Astrocyte of the spinal cord (primary cell): ENCODE measurements at places on chromosomes 5 and 9.

DNA sequence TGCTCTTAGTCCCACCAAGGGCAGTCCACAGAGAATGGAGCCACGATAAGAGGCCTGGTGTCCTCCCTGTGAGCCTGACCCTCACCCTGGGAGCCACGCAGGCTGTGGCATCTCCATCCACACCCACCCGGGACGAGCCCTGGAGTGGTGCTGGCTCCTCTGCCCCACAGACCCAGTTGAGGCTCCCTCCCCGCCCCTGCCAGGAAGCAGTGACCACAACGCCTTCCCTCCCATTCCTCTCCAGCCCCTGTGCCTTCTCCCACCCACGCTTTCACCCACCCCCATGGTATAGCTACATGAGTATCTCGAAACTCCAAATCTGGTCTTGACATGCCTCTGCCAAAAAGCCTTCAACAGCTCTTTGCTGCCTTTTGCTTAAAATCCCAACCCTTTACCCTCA lies 57.9 kb downstream of the SEMA4D start:
- DNase-seq = no peak

GRCh38 chr5:68070591-68071281 lies 144.8 kb upstream of the PIK3R1 start:
- DNase-seq = no peak

DNA sequence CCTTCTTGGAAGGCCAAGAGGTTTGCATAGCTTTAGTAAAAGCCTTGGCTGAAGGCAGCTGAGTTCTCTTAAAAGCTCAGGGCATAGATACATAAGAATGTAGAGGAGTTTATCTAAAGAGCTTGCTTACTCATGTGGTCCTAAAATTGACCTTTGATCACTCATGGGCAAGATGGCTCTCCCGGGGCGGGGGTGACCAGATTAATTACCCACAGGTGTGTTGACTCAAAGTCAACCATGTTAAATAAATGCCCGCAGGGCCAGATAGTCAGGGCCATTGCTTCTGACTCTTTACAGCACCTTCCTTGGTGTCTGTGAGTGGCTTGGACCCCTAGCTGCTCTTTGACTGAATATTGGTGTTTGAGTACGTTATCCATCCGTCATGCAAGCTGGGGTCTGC lies 33.1 kb upstream of the GHR start:
- DNase-seq = no peak

DNA sequence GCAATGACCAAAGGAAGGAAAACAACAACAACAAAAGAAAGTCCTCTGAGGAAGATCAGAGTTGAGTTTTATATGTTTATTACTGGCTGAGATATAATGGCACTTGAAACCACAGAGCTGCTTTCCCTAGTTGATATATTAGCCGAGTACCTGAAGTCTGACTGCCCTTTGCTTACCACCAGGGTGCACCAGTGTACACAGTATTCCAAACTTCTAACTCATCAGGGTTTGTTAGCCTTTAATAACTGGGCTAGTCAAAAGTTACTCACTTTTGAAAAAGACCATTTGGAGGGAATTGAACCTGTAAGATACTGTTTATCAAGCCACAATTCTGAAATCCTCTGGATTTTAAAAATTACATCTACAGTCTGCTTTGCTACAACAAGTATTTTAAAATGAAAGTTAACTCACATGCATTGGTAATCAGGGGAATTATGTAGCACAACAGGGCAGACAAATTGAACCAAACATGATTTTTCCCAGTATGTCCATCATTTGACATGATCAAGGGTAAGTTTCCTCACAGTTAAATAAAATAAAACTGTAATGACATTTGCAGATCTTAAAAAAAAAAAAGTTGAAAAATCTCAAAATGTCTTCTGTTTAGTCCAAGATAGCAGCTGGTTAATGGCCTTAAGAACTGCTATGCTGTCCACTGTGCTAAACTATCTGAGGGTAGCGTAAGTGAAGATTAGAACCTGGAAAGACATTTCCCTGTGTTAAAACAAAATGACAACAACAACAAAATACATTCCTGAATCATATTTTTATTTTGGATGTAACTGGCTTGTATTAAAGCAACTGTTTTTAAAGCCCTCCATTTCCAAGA lies 57.3 kb upstream of the C6 start:
- DNase-seq = peak; percentile 70

DNA sequence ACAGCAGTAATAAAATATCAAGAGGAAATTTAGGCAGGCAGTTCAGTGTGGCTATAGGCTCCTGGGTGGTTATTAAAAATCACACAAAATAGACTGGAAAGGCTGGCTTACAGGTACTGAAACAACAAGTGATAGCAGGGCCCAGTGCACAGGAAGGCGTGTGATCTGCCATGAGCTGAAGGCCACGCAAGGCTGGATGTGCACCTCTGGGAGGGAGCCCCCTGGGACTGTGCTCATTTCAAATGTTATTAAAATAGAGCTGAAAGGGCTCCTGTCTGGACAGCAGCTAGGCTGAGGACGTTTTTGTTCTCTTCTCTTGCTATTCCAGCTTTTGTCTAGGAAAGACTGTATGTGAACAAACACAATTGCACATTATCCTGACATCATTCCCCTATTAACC lies 324.3 kb upstream of the RFX3 start:
- no peak for DNase-seq

- peak; percentile 29 for DNase-seq
Measured at GRCh38 chr9:124040186-124040931, 28.8 kb downstream of the LHX2 start.

DNA sequence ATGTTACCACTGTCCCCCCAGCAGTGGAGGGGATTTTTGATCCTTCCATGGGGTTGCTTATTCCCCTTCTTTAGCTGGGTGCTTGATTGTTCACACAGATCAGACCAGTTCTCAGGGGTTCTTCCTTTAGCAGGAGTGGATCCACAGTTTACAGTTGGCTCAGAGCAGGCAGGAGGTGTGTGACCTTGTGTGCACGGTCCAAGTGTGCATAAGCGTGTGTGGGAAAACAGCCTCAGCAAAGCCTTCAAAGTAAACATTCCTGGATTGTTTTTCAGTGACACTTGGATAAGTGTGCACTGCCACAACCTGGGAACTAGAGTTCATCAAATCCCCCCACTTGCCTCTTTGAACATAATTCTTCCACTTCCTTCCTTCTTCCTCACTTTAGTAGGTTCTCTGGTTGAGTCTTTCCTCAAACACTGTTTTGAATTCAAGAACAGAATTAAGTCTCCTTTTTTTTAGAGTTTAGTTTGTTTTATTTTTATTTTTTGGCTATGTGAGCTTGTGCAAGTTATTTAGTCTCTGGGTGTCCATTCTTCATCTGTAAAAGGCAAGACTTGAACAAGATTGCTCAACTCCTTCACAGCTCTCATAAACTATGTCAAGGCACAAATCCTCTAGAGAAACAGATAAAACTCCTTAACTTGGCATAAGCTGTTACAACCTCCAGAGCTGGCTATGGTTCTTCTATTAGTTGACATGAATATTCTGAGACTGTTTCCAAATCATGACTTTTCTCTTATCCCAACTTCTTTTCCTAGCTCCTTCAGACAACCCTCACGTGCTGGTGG lies 78.0 kb downstream of the OSMR start:
- DNase-seq = no peak

- peak; percentile 7 for DNase-seq
Measured at GRCh38 chr5:88119535-88120125, 149.0 kb downstream of the TMEM161B start.

DNA sequence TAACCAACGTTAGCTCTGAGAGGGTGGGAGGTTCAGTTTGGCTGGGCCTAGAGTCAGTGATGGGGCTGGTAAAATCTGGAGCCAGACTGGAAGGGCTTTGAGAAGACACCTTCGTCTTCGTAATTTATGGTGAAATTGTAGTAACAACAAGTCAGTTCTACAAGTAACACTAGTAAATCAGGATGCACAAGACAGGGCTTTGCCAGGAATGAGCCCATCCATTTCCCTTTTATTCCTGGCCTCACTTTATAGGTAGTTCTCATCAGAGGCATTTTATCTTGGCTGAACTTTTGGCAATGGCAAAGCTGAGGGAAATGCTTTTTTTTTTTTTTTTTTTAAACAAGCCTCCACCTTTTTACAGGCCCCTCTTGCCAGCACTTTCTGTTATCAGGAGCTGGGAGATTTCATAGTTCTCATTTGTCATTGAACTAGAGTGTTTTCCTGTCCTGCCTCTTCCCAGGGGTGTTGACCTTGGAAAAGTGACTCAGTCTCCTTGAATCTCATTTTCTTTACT lies 110.5 kb upstream of the KLF4 start:
- DNase-seq = no peak

- peak; percentile 48 for DNase-seq
Measured at GRCh38 chr5:100311806-100312205, 223.4 kb upstream of the FAM174A start.

DNA sequence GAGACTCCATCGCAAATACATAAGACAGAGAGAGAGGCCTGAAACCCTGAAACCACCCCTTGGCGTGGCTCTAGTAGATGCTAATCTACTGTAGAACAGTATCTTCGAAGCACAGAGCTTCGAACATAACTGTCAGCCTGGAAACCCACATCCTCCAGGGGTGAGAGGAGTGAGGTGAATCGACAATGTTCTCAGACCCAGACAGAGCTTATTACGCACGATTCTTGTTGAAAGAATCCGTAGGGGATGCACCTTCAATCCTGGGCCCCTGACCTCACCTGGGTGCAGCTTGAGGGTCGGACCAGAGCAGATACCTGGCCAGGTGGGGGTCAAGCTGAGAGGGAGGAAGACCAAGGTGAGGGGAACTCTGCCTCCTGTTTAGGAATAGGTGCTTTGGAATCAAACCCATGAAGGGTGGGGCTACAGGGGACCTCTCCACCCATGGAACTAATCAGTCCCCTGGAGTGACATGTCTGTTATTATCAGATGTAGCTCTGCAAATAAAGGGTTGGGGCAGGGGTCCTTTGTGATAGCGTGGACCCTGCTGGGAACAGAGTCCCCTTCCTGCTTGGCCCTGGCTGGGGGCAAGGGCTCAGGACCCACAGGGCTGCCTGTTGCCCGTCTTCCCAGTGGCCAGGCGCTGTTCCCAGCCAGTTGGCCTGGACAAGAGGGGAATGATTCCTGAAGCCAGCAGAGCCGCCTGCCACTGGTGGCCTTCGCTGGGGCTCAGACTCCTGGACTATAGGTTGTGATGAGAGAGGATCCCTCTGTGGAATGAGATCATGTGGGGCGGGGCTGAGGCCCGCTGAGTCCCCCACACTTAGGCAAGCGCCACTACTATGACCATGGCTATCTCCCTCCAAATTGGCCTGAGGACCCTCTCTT lies 41.2 kb downstream of the DBH start:
- no peak for DNase-seq

DNA sequence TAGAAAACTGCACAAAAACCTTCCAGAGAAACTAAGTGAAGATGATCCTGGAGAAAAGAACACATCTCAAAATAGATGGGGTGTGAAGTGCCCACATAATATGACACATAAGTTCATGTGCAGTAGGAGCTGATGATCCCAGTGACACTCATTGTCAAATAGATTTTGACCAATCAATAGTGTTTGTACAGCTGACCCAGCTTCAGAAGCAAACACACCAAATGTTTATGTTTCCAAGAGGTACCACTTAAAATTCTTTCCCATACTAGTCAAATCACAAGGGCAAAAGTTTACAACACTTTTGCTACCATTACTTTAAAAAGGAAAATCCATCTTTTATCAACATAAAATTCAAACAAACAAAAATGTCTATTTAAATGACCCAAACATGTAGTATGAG lies 175.0 kb downstream of the MLLT3 start:
- no peak for DNase-seq

GRCh38 chr5:150358261-150359095 lies 981 bp downstream of the TCOF1 start:
- DNase-seq = peak; percentile 8

GRCh38 chr5:54756796-54757402 lies 228.5 kb downstream of the ESM1 start:
- DNase-seq = no peak

DNA sequence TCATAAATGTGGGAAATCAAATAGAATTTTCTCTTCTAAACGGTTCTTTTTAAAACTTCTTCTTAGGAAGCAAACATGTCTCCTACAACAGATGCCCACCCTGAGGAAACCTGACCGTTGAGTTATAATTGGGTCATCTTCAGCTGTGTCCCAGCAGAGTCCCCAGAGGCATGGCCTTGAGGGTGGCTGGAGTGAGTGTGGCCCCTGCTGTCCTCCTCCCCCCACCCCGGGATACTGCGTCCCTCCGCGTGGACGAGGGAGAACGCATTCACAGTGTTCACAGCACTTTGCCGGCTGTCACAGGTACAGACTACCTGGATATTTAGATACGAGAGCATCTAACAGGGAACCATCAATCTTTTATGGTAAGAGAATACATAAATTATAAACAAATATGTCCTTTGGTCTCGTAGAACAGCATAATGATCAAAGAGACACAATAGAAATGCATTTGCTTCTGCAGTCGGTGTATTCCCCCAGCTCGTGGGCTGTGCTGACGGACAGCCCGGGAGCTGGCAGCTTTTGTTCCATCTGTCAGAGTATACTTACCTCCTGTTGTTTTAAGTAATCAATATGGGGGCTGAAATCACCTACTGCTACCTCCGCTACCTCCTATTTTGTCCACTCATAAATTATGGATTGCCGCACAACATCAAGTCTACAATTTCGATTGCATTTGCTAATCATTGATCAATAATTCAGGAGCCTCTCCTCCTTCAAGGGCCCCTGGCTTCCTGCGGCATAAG lies 214.7 kb downstream of the IRX2 start:
- no peak for DNase-seq

GRCh38 chr5:44412286-44412685 lies 23.1 kb upstream of the FGF10 start:
- DNase-seq = no peak

DNA sequence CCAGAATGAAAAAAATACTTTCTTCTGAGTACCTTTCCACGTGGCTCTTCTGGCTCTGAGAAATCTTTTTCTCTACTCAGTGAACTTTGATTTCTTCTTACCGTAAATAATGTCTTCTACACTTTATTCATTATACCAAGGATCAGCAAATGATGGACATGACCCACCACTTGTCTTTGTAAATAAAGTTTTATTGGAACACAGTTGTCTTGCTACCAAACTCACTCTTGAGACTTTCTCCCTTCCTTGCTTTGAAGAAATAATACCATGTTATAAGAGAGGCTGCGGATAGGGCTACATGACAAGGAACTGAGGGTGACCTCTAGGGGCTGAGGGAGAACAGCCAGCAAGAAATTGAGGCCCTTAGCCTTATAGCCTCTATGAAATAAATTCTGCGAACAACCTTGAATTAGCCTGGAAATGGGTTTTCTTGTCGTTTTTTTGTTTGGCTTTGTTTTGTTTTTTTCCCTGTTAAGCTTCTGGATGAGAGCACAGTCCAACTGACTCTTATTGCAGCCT lies 212.5 kb downstream of the COMMD10 start:
- DNase-seq = no peak

GRCh38 chr9:73597771-73598170 lies 446.1 kb downstream of the ANXA1 start:
- no peak for DNase-seq

DNA sequence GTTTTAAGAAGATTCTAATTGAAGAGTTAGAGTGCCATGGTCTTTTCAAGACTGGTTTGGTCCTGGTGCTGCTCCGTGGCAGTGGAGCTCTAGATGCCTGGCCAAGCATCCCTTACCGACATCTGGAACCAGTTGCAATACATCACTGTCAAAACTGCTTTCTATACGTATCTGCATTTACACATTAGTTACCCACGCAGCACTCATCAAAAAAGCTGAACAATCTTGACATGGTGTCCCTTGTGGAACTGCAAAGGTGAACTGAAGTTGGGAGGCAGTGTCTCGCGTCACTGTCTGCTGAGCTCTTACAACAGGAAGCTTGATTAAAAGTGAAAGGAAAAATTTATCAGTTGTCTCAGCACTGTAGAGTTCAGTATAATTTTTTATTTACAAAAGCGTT lies 82.6 kb downstream of the PBX3 start:
- no peak for DNase-seq
